ENCODE measurements at places on chromosomes 1 and 21. TPM values are rescaled to one million over a fixed set of nuclear protein-coding genes. Genes with fewer than 3 reads are reported as not detected.

Gene ADSS2
- 34.8 TPM for total RNA-seq

Gene RORC
- not detected for total RNA-seq

Gene KCNJ9
- total RNA-seq: 0.09 TPM

Gene DYNLT5
- total RNA-seq: not detected

Gene TSPAN1
- not detected for total RNA-seq

Gene CD244
- not detected for total RNA-seq

Gene C1orf87
- not detected for total RNA-seq

Gene BMP8B
- total RNA-seq: under 0.01 TPM

Gene SEC16B
- total RNA-seq: 4.1 TPM

Gene ACTN2
- total RNA-seq: not detected

Gene IL19
- total RNA-seq: not detected

Gene TAS1R1
- total RNA-seq: 0.17 TPM

Gene BRINP3
- total RNA-seq: not detected

Gene CD2
- not detected for total RNA-seq

Gene MNDA
- not detected for total RNA-seq

Gene CFAP107
- total RNA-seq: not detected

Gene TOMM20
- total RNA-seq: 49.0 TPM

Gene SH2D1B
- total RNA-seq: not detected

Gene TNFAIP8L2
- not detected for total RNA-seq

Gene PIGM
- total RNA-seq: 2.8 TPM

Gene GJA9
- not detected for total RNA-seq

Gene NGF
- total RNA-seq: 3.4 TPM

Gene TFF2
- not detected for total RNA-seq

Measured in bronchial smooth muscle cell (primary cell).